ENCODE measurements at places on chromosomes 4 and X.

DNA sequence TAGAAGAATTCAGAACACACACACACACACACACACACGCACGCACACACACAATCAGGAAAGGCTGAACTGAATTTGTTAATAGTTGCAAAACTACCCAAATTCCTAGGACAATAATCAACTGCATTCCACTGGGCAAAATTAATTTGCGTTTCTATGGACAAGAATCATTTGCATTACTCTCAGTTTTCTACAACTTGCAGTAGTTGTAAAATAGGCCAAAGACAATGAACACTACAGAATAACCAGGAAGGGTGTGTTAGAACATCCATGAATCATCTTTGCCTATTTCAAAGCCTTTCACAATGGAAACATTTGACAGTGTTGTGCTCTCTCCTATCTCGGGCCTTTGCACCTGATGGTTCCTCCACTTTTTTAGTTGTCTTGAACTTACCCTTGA is 77.1 kb upstream of the IGFBP7 start:
- DNase-seq: no peak

DNA sequence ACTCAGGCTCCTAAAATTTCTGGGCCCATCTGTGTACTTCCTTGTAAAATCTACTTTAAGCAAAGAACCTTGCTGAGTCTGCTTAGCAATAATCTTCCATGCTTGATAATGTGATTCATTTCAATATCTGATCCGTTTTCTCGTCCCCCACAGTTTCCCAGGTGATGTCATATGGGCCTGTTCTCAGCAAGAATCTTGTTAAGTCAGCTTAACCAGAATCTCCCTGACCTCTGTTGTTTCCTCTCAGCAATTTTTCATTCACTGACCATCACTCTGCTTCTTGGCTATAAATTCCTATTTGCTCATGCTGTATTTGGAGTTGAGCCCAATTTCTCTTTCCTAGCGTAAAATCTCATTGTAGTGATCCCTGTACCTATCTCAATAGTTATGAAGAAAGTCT is 13.9 kb downstream of the CSN2 start:
- DNase-seq: no peak

DNA sequence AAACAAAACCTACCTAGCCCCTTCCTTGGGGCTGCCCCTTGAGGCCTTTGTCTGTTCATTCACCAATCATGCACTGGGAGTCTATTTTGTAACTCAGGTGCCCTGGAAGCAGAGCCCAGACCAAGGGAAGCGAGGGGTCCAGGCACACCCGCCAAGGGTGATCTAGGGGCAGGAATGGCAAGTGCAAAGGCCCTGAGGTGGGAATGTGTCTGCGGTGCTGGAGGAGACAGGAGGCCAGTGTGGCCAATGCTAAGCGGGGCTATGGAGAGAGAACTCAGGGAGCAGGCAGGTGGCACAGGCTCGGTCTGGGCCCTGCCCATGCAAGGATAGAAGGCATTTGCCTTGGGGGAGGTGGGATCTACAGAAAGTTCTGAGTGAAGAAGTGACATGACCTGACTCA is 3.5 kb upstream of the SH3BP2 start:
- no peak for DNase-seq

DNA sequence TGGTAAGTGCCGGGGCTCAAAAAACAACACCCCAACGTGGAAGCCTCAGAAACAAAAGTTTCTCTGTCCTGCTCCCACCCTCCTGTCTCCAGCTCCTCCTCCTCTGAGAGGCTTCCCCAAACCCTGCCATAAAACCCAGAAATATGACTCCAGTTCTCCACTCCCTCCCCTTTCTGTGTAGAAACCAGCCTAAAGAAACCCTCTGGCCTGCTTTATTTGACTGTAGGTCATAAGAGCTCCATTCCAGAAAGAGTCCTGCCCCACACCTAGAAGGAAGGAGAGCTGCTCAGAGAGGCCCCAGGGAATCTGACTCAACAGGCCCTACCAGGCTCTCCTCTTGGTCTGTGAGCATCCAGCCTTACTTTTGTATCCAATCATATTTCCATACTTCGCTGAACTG is 872 bp upstream of the S100P start:
- no peak for DNase-seq

GRCh38 chrX:1094566-1095333 is 117.7 kb downstream of the CRLF2 start:
- DNase-seq: no peak

DNA sequence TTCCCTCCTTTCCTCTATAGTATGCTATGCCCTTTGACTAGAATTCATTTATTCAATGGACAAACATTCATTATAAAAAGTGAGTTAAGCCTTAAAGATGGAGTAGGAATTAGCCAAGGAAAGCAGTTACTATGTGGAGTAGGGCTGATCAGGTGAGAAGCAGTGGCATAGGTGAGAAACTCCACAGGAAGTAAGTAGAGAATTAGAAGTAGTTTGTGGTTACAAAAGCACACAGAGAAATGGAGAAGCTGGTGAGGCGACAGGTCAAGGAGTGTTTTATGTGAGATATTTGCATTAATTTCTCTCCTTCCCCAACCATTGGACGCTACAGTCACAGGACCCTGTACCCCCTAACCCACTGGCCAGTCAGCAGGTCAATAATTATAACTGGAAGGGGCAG is 30.6 kb downstream of the SETD7 start:
- no peak for DNase-seq

DNA sequence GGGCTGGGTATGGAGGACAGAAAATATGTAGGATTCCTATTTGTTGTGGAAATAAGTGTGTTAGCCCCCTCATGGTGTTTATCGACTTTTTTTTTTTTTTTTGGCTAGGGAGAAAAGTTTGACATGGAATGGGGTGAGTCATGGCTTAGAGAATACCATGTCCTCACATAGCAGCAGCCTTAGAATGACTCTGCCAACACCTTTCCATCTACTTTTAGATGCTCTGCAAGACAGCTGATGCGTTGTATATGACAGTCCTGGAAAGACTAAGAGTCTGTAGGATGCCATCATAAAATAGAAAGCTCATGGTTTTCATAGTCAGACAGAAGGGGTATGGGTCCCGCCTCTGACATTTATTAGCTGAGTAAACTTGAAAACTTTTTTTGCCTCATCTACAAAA is 37.7 kb downstream of the MTTP start:
- DNase-seq: no peak

Data from erythroblast (primary cell).